ENCODE measurements at places on chromosomes 12 and 14. TPM values are rescaled to one million over a fixed set of nuclear protein-coding genes. Genes with fewer than 3 reads are reported as not detected.

Gene FGF23
- not detected for total RNA-seq

Gene GCH1
- total RNA-seq = 3.2 TPM

Gene DNAH10
- total RNA-seq = 0.11 TPM

Gene IFI27
- total RNA-seq = 1.2 TPM

Gene CEBPE
- not detected for total RNA-seq

Gene OR4Q3
- total RNA-seq = not detected

Gene GARIN6
- total RNA-seq = not detected

Gene KRT82
- total RNA-seq = not detected

Gene TEX22
- 0.20 TPM for total RNA-seq

Gene GNPTAB
- 13.6 TPM for total RNA-seq

Gene PRDM4
- total RNA-seq = 22.1 TPM

Gene TAMALIN
- total RNA-seq = 0.53 TPM
